Peyer's patch (tissue), 4 donors: ENCODE measurements at places on chromosomes 7 and 10. TPM values are rescaled to one million over a fixed set of nuclear protein-coding genes. Genes with fewer than 3 reads are reported as not detected.
A peak's percentile ranks its signal among the peaks of the same experiment; 100 is the strongest.

DNA sequence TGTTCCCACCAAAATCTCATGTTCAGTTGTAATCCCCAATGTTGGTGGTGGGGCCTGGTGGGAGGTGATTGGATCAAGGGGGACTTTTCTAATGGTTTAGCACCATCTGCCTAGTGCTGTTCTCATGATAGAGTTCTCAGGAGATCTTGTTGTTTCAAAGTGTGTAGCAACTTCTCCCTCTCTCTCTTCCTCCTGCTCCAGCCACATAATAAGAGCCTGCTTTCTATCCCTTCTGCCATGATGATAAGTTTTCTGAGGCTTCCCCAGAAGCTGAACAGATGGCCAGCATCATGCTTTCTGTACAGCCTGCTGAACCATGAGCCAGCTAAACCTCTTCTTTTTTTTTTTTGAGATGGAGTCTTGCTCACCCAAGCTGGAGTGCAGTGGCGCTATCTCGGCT is 910.6 kb downstream of the KCNMA1 start:
- no peak for DNase-seq
- no peak overlapping the region for H3K4me3 ChIP-seq
- no peak overlapping the region for H3K27ac ChIP-seq

- no peak overlapping the region for H3K4me3 ChIP-seq
- DNase-seq: no peak
- H3K27ac ChIP-seq: no peak overlapping the region
- H3K4me1 ChIP-seq: no peaks in the 10 kb centered on the region
- no peaks in the 10 kb centered on the region for H3K27me3 ChIP-seq
Measured at GRCh38 chr10:21989453-21990154, 13.9 kb downstream of the DNAJC1 start.

DNA sequence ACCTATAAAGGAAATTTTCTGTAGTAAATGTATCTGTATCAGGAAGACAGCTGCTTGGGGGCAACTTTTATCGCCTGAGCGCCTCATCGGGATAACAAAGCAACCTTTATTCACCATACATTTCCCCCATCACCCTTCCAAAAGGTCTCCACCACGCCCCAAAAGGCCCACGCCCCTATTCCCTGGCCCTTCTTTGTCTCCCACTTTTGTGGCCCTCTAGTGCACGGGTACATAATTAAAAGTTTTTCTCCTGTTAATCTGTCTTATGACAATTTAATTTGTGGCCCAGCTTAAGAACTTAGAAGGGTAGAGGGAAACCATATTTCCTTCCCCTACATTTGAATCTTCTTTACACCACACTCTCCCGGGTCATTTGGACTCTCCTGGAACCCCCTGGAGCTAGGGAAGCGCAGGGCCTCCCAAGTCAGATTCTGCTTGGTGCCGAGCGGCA is 625 bp downstream of the RP9 start:
- H3K27me3 ChIP-seq: no peaks in the 10 kb centered on the region
- no peak for DNase-seq
- H3K4me1 ChIP-seq: peaks cover 24% of the 10 kb centered on the region
- H3K36me3 ChIP-seq: no peaks in the 10 kb centered on the region
- peak overlapping the region; percentile 98 for H3K4me3 ChIP-seq
- peak overlapping the region; percentile 87 for H3K27ac ChIP-seq

DNA sequence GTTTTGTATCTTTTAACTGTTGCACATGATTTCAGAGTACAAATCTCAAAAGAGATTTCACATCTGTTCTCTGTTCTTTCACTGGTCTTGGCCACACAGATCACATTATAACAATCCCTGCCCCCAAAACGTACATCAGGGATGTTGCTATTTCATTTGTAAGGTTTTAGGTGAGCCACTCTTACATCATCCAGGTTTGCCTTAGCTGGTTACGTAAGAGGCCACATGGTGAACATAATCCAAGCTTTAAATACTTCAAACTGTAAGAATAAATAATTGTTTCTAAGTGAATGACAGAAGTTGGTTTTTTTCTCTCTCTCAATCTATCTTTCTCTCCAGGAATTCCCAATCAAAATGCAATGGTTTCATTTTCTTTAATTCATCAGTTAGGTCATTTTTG is 245.9 kb upstream of the HGF start:
- no peaks in the 10 kb centered on the region for H3K27me3 ChIP-seq
- DNase-seq: no peak
- no peaks in the 10 kb centered on the region for H3K36me3 ChIP-seq
- no peaks in the 10 kb centered on the region for H3K4me1 ChIP-seq
- H3K4me3 ChIP-seq: no peak overlapping the region
- no peak overlapping the region for H3K27ac ChIP-seq

UBE2D4 gene
- total RNA-seq: 15.3 TPM

- H3K36me3 ChIP-seq: no peaks in the 10 kb centered on the region
- peak; percentile 5 for DNase-seq
- H3K4me3 ChIP-seq: no peak overlapping the region
- no peaks in the 10 kb centered on the region for H3K4me1 ChIP-seq
- no peaks in the 10 kb centered on the region for H3K27me3 ChIP-seq
- no peak overlapping the region for H3K27ac ChIP-seq
Measured at GRCh38 chr10:97911217-97911616, 61.6 kb downstream of the GOLGA7B start.

PRTFDC1 gene
- total RNA-seq: 3.4 TPM

DNA sequence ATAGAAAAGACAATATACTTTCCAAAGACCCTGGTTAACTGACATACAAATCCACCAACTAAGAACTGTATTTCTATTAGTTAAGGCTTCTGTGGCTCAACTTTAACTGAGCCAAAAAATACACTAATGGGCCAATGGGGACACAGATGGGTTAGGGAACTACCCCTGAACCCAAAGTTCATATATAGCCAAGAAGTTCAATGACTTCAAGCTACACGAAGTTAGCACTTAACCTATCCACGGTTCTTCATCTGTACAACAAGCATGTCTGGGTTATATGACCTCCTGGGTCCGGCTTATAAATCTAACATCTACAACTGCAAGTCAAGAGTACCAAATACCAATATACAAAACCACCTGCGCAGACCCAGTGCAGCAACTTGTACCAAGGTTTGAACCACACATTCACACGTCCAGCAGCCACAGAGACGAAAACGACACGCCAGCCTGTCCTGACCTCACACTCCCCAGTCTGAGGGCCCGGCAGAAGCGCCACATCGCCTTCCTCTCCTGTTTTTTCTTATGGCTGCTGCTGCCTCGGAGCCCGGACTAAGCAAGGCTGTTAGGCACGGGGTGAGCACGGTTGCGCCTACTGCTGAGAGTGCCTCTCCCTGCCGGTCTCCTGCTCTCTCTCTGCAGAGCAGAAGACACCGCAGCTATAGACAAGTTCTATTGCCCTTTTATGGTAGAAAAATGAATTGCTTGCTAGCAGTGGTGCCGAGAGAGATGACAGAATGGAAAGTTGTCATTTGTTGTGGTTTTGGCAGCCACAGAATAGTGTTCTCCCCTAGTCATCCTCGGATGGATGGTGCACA is 86.3 kb downstream of the RNF216 start:
- H3K27ac ChIP-seq: peak overlapping the region; percentile 87
- no peaks in the 10 kb centered on the region for H3K27me3 ChIP-seq
- peaks cover 71% of the 10 kb centered on the region for H3K4me1 ChIP-seq
- DNase-seq: peak; percentile 72
- H3K36me3 ChIP-seq: no peaks in the 10 kb centered on the region
- peak overlapping the region; percentile 19 for H3K4me3 ChIP-seq

GRCh38 chr7:92695308-92696261 is 105.4 kb upstream of the FAM133B start:
- H3K4me3 ChIP-seq: no peak overlapping the region
- peak; percentile 86 for DNase-seq
- H3K36me3 ChIP-seq: no peaks in the 10 kb centered on the region
- H3K4me1 ChIP-seq: no peaks in the 10 kb centered on the region
- H3K27me3 ChIP-seq: no peaks in the 10 kb centered on the region

TMEM26 gene
- total RNA-seq: 0.85 TPM

LOXL4 gene
- 1.6 TPM for total RNA-seq

DNA sequence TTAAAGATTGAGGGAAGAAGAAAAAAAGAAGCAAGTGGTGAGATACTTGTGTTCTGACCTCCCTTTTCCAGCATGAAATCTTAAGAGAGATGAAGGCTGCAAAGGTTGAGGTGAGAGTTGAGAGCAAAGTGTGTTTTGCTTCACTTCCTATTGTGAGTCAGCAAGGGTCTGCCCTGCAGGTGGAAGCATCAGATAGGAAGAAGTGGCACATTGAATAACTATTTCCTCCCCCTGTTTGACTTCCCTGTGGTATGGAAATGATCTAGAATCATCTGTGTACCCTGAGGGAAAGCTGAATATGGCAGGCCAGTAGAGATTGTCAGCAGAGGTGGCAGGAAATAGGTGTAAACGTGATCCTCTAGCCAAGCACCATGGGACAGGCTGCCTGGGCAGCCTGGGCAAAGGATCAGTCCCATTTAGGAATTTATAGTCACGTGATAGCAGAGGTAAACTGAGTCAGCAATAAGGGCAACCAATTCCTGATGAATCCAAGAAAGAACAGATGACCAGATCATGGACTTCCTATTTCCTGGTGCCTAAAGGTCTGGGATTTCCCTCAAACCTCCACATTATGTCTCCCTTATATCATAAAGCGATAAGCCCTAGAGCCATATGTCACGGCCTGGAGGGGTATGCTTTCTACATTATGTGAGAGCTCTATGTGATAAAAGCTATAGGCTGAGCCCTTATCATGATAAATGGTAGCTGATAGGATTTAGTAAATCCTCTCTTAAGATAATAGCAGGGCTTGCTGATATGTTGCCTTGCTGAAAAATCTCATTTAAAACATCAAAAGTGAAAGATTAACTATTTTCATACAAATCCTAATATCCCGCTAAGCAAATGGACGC is 287.0 kb downstream of the MDFIC start:
- no peak for DNase-seq
- no peaks in the 10 kb centered on the region for H3K4me1 ChIP-seq
- H3K4me3 ChIP-seq: no peak overlapping the region
- no peaks in the 10 kb centered on the region for H3K36me3 ChIP-seq
- H3K27ac ChIP-seq: no peak overlapping the region

GRCh38 chr10:26468291-26468690 is 30.1 kb downstream of the APBB1IP start:
- peak overlapping the region; percentile 43 for H3K27ac ChIP-seq
- no peak overlapping the region for H3K4me3 ChIP-seq
- peaks cover 6% of the 10 kb centered on the region for H3K4me1 ChIP-seq
- H3K36me3 ChIP-seq: no peaks in the 10 kb centered on the region

- peaks cover 8% of the 10 kb centered on the region for H3K4me1 ChIP-seq
- no peaks in the 10 kb centered on the region for H3K36me3 ChIP-seq
- H3K4me3 ChIP-seq: no peak overlapping the region
- H3K27me3 ChIP-seq: no peaks in the 10 kb centered on the region
- peak overlapping the region; percentile 84 for H3K27ac ChIP-seq
- peak; percentile 64 for DNase-seq
Measured at GRCh38 chr7:102439963-102440795, 6.8 kb downstream of the ORAI2 start.

- no peaks in the 10 kb centered on the region for H3K4me1 ChIP-seq
- H3K4me3 ChIP-seq: no peak overlapping the region
- H3K27me3 ChIP-seq: no peaks in the 10 kb centered on the region
- peak; percentile 39 for DNase-seq
- no peak overlapping the region for H3K27ac ChIP-seq
Measured at GRCh38 chr10:132898391-132899053, 43.8 kb downstream of the CFAP46 start.

GRCh38 chr7:129163875-129164544 is 19.5 kb downstream of the TSPAN33 start:
- H3K27me3 ChIP-seq: no peaks in the 10 kb centered on the region
- no peak for DNase-seq
- no peak overlapping the region for H3K27ac ChIP-seq
- no peaks in the 10 kb centered on the region for H3K36me3 ChIP-seq

HOXA11 gene
- total RNA-seq: not detected

- H3K4me3 ChIP-seq: no peak overlapping the region
- H3K36me3 ChIP-seq: no peaks in the 10 kb centered on the region
- H3K27me3 ChIP-seq: no peaks in the 10 kb centered on the region
Measured at GRCh38 chr10:115882021-115882420, 391.0 kb downstream of the GFRA1 start.

CYP3A7 gene
- total RNA-seq: not detected

CLCN1 gene
- total RNA-seq: not detected

OPN1SW gene
- total RNA-seq: not detected

VWA2 gene
- total RNA-seq: 6.5 TPM

SPDYE11 gene
- total RNA-seq: not detected

UPK3BL2 gene
- total RNA-seq: 29.1 TPM

DNA sequence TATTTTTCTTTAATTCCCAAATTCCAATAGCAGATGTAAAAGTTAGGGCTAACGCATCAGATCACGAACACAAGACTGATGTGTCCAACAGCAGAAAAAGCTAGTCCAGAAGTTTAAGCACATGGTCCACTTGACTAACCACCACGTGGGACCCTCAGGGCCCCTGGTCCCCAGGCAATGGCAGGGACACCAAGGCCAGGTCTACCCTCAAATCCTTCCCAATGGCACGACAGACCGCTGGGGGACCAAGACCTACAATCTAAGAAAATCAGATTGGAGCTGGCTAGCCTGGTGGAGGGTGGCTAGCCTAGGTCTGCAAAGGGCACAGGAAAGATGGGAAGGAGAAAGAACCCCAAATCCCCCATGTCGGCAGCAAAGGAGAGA is 1.5 kb downstream of the GIGYF1 start:
- H3K27ac ChIP-seq: no peak overlapping the region
- DNase-seq: no peak
- no peaks in the 10 kb centered on the region for H3K27me3 ChIP-seq
- H3K36me3 ChIP-seq: peaks cover 21% of the 10 kb centered on the region

DNA sequence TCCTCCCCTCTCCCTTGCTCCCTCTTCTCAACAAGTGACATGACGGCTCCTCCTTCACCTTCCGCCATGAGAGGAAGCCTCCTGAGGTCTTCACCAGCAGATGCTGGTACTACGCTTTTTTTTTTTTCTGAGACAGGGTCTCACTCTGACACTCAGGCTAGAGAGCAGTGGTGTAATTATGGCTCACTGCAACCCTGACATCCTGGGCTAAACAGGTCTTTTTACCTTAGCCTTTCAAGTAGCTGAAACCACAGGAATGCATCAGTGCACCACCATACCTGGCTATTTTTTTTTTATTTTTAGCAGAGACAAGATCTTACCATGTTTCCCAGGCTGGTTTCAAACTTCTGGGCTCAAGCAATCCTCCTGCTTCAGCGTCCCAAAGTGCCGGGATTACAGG is 43.6 kb downstream of the MDH2 start:
- no peaks in the 10 kb centered on the region for H3K4me1 ChIP-seq
- no peaks in the 10 kb centered on the region for H3K36me3 ChIP-seq
- H3K27me3 ChIP-seq: no peaks in the 10 kb centered on the region
- no peak overlapping the region for H3K4me3 ChIP-seq
- H3K27ac ChIP-seq: no peak overlapping the region

GIMAP5 gene
- total RNA-seq: 11.9 TPM
